ENCODE measurements at places on chromosomes 6 and 20. TPM values are rescaled to one million over a fixed set of nuclear protein-coding genes. Genes with fewer than 3 reads are reported as not detected.

Gene TCP11
- not detected for total RNA-seq

Gene SUMO4
- total RNA-seq: not detected

Gene CRISP3
- not detected for total RNA-seq

Gene TFAP2B
- total RNA-seq: not detected

Gene TRDN
- not detected for total RNA-seq

Gene GPSM3
- total RNA-seq: 3.4 TPM
